ENCODE measurements at places on chromosomes 12 and 14. TPM values are rescaled to one million over a fixed set of nuclear protein-coding genes. Genes with fewer than 3 reads are reported as not detected.

- DNase-seq: no peak
Observed at GRCh38 chr12:121791671-121792551, 1.6 kb downstream of the RHOF start.

DNA sequence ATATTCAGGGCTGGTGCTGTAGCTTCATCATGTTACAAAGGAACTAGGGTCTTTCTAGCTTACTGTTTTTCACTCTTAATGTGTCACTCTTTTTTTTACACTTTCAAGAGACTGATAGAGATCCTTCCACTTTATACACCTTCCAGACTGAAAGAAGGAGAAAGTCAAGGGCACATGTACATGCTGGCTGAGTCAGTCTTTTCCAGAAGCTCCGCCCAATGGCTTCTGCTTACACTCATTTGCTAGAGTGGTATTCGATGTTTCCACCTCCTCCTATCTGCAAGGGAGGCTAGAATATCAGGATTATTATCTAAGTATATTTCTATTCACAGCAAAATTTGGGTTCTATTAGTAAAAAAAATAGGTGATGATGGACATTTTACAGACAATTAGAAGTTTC lies 325.8 kb upstream of the OR4E1 start:
- DNase-seq: no peak

DNA sequence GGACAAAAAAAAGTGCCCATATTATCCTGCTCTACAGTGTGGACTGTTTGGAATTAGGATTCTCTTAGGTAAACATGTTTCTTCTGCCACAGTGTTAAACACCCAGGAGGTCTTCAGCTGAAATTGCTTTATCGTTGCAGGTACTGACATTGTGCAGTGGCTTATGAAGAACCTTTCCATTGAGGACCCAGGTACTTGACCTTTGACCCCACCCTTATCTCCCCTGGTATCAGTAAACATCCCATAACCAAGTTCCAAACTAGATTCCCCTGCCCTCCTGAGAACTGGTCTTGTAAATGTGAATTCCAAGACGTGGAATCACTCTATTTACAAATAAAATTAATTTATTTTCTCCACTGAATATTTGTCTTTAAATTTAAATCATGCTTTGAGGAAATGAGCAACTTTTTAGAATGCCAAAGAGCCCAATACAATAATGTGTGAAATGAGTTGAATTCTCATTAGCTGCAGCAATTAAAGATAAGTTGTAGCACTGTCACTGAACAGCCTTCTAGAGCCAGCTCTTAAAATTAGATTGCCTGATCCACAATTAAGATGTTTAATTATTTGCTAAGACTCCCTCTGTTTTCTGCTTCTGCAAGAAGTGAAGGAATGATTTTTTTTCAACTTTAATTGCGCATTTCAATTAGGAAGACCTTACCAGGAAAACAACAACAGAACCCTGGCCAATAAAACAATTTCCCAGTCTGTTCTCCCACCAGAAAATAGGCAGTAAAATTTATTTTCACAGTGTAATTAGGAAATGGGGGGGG lies 439.3 kb downstream of the DPF3 start:
- no peak for DNase-seq

DNA sequence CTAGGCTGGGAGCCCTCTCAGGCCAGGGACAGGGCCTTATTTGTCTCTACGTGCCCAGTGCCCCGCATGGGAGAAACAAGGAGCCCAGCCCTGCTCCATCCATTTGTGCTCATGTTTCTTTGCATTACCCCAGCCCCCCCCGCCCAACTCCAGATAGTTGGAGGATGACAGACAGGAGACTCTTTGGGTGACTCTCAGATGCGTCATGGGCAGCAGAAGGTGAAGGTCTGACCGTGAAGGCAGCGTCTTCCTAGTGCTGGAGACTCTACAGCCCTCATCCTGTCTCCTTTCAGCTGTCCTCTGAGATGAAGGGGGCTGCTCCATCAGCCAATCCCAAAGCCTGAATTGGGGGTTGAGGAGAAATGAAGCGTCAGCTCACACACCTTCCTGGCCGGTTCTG lies 283 bp upstream of the PSMB11 start:
- DNase-seq: no peak

SCNN1A gene
- polyA plus RNA-seq: 74.0 TPM

CFAP73 gene
- polyA plus RNA-seq: 0.83 TPM

MUCL1 gene
- polyA plus RNA-seq: 0.24 TPM
